ENCODE measurements at places on chromosomes 11 and 22.

DNA sequence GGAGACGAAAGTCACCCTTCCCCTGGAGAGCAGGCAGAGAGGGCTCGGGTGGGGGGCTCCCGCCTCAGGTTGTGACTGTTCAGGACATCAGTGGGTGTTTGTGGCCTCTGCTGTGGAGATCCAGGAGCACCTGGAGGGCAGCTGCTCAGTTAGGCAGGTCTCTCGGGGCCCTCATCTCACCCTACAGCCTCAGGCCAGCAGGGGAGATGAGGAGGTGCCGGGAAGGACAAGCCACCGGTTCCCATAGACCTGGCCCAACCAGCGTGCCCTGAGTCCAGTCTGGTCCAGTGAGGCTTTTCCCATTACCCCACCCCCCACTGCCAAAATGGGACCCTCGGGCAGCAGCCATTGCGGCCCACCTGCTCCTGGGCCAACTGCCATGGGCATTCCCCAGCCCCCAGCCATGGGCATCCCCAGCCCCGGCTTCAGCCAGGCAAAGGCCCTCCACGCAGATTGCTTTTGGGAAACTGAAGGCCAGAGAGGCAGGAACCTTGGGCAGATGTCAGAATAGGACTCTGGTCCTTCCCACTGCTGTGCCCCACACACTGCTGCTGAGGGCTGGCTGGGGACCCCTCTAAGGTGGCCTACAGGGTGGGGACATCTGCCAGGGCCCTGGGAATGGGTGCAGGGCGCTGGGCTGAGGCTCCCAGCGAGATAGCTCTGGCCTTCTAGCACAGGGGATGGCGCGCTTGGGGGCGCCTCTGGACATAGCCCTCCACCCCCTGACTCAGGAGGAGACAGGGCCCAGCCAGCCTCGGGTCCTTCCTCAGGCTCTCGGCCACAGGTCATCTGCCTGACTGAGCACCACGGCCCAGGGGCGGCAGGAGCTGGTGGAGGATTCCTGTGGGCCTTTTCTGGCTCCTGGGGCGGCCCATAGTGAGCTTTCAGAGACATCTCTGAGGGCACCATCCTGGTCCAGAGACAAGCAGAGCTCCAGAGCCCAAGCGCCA is 4.8 kb downstream of the PIM3 start:
- no peak for DNase-seq

DNA sequence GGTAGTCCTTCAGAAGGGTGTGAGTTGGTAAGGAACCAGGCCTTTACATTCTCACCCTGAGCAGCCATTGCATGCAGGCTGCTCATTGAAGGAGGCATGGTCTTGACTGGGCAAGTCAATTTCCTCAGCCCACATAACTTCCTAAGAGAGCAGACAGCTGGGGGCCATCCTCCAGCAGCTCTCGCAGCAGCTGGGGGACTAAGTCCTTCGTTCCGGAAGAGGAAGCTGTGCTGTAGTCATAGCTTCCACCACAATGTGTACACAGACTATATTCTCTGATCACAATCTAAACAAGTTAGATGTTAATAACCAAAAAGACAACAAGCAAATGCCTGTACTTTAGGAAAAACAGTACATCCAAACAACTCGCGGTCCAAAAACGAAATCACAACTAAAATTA is 30.1 kb upstream of the MPPED1 start:
- no peak for DNase-seq

- peak; percentile 86 for DNase-seq
These were observed at the start of gene TIRAP for GRCh38 chr11:126282736-126283591. TIRAP (plus strand) TSS chr11:126283093; CDS start chr11:126290895, 7,802 bp downstream.

- peak; percentile 15 for DNase-seq
These were observed 586 bp downstream of the OR56A5 start for GRCh38 chr11:5967708-5968107.

- no peak for DNase-seq
These were observed 206.2 kb upstream of the LRRC4C start for GRCh38 chr11:41665441-41666360.

DNA sequence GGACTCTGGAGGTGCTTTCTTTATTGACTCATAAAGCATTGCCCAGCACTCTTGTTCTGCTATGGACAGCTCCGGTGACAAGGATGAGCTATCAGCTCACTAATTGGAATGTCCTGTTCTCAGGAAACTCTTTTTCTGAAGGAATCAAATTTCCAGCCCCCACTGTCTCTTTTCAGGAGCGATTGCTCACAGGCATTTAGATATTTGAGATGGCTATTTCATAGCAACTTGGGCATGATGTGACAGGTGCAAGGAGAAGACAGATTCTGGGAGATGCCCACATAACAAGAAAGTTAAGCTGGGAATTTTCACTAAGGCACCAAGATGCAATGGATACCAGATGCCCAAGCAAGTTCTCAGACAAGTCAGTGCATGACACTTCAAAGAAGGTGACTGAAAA is 123.4 kb upstream of the CSNK2A3 start:
- DNase-seq: no peak

- no peak for DNase-seq
These were observed 117.3 kb downstream of the ETS1 start for GRCh38 chr11:128470081-128470480.

GRCh38 chr11:105229257-105229656 is 89.7 kb upstream of the CARD18 start:
- DNase-seq: no peak

DNA sequence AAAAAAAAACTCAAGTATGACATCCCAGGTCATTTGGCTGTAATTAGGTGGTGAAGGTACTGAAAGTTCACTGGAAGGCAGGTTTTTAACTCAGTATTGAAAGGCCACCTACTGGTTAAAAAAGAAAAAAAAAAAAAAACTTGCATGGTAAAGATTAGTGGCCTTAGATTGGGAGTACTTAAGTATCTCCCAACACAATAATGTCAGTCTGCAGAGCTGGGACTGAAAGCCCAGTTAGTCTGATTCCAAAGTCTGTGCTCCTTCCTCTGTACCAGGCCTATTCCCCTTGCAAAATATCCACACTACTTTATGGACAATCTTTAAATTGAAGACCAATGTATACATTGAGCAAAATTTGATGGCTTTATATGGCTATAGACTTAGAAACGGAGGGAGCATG is 85.5 kb downstream of the NOX4 start:
- DNase-seq: peak; percentile 38

GRCh38 chr11:114145166-114145775 is 85.8 kb downstream of the ZBTB16 start:
- DNase-seq: no peak

DNA sequence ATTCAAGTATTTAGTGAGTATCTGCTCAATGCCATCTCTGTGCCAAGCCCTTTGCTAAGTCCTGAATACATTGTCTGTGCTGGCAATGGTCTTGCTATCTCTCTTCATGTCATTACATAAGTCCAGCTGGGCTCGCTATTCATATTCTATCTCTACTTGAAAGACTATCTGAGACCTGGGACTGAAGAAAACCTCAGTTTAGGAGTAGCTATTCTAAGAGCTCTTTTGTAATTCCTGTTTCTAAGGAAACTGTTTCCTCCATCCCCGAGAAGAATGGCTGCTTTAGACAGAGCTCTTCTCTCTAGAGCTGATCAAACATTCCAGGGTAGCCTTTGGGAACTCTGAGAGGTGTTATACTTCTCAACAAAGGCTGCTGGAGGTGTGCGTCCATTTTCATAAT is 33.0 kb downstream of the SLC17A6 start:
- DNase-seq: no peak

GRCh38 chr11:3341298-3341697 is 37.6 kb downstream of the ZNF195 start:
- peak; percentile 46 for DNase-seq

DNA sequence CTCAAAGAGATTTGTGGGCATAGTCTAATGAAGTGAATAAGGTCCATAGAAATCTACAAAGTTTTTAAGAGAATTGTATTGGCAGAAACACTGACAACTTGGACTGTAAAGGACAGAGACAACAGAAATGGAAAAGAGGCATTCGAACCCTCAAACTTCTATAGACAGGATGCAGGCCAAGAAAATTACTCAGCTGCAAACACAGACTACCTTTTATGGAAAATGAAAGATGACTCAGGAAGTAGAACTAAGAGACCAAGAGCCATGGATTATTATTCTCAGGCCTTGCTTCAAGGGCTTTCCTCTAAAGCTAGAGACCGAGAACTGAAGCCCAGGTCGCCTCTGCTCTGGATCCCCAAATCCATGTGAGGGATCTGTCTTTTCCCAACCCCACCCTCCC is 3.8 kb upstream of the PELI3 start:
- DNase-seq: no peak

- DNase-seq: no peak
These were observed 361 bp downstream of the SRPRA start for GRCh38 chr11:126268361-126268707.

- peak; percentile 84 for DNase-seq
These were observed 441.0 kb downstream of the NTM start for GRCh38 chr11:131811383-131811782.

DNA sequence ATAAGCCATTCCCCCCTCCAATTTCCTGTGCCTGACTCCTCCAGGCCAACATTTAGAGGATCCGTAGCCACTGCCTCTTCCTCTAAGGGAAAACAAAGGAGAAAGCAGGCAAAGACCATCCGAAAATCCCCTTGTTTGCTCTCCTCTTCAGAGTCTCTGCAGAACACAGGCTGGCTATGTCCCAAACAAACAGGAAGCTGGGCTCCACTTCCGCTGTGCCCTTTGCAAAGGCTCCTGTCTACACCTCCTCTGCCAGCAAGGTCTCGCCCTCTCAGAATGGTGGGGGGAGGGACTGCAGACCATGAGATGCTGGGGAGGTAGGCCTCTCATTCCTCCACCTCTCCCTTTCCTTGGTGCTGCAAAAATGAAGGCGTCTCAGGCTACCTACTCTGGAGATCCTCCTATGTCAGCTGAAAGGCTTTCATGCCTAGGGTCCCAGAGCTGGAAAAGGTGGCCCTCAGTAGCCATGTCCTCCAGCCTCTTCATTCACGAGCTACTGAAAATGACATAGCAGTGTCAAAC is 596.2 kb downstream of the BUD13 start:
- no peak for DNase-seq

DNA sequence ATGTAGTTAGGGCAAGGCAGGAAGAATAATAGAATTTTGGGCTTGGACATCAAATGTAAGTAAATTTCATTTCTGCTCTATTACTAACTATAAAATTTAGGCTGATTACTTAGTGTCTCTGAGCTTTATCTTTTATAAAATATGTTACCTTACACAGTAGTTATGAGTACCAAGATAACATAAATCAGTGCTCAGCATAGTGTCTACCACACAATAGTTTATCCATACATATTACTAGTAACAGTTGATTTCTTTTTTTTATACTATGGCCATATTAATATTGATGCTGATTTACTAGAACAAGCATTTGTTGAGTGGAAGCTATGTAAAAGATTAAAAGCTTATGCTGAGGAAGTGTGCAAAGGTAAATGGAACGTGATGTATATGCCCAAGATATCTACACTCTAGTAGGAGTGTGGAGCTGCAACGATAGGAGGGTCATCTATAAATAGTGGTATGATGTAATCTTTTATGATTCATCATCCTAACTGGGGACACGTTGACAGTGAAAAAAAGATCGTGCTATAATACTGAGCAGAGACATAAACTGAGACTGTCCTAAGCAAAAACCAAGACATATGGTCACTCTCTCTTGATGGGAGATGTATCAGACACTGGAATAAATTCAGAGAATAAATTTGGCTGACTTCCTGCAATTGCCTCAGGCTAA is 8.7 kb upstream of the SLC5A12 start:
- no peak for DNase-seq

DNA sequence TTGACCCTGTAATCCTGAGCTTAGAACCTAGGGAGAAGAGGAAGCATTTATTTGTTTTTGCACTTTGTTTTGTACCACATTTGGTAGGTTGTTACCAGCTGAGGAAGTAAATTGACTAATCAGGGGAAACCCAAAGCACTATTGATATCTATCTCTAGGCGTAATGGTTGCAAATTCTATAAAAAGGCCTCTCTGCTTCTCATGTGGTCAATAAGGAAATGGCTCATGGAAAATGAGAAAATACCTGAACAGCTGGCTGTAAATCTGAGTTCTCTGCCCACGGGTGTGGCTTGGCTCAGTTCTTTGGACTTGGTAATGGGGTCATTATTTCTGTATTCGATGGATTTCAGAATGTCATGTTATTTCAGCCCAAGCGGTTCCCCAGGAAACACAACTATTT is 42.4 kb downstream of the BARX2 start:
- no peak for DNase-seq

- DNase-seq: no peak
These were observed 13.4 kb upstream of the PLEKHB1 start for GRCh38 chr11:73632996-73633395.

DNA sequence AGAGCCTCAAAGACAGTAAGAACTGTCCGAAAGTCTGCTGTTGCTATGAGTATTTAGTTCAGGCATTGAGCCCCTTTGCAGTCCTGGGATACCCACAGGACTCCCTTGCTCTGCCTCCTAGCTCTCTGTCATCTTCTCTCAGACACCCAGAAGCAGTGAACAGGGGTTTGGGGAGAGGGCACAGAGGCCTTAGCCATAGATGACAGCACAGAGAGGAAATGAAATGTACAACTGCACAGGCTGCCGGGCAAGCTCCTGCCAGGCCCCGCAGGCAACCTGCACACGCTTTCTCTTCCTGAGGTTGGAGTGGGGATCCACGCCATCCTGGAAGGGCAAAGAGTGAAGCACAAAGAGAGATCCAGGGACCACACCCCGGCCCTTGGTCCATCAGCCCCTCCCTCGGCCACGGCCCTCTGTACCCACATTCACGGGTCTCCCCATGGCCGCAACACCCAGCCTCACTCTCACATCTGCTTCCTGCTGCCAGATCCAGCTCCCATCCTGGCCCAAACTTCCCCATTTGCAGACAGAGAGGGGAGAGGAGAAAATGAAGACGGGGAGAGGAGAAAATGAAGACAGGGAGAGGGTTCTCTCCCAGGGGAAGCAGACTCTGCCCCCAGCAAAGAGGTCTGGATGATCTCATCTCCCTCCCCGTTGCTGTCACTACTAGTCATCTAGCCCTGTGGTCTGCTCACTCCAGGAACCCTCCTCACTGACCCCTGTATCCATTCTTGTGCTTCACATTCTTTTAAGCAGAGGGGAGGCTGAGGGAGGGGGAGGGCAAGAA is 40.7 kb downstream of the CD6 start:
- DNase-seq: peak; percentile 60

DNA sequence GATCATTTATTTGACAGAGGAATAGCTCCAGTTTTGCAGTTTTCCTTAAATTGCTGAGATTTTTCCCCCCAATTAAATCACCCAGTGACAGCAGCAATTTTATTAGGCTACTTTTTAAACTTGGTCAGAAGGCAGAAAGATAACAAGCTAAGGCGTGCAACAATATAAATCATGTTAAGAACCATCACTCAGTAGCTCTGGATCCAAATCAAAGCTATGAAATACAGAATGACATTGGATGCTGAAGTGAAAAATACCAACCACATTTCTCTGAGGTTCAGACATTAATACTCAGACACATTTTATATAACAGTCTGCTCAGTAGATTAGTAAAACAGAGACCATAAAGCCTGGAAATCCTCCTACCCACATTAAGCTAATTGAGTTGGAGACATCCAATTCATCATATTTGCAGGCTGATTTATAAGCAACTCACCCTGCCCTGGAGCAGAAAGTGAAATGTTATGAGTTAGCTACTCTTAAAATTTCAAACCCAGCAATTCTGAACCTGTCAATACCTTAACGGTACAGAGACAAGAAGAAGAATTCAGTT is 1108.4 kb downstream of the DLG2 start:
- no peak for DNase-seq

GRCh38 chr11:19405966-19406365 is 165.2 kb upstream of the E2F8 start:
- DNase-seq: no peak
